Esophagus muscularis mucosa (tissue), 4 donors: ENCODE measurements at places on chromosomes 7 and 10. TPM values are rescaled to one million over a fixed set of nuclear protein-coding genes. Genes with fewer than 3 reads are reported as not detected.

The PKD2L1 gene
- not detected for total RNA-seq

The RHOBTB1 gene
- total RNA-seq, result 20.7 TPM

The TFPI2 gene
- total RNA-seq, result not detected

The MYOF gene
- total RNA-seq, result 120 TPM

The C10orf62 gene
- not detected for total RNA-seq

The NPFFR1 gene
- total RNA-seq, result not detected

The LDB1 gene
- 60.1 TPM for total RNA-seq

The HUS1 gene
- total RNA-seq, result 12.0 TPM

The H2BK1 gene
- not detected for total RNA-seq

The EPHB6 gene
- 5.6 TPM for total RNA-seq

The BTBD16 gene
- total RNA-seq, result not detected

The CFAP58 gene
- 1.6 TPM for total RNA-seq

The OR2A12 gene
- not detected for total RNA-seq
